Mesothelial cell of epicardium (in vitro differentiated cells): ENCODE measurements at places on chromosomes 2 and 18.

DNA sequence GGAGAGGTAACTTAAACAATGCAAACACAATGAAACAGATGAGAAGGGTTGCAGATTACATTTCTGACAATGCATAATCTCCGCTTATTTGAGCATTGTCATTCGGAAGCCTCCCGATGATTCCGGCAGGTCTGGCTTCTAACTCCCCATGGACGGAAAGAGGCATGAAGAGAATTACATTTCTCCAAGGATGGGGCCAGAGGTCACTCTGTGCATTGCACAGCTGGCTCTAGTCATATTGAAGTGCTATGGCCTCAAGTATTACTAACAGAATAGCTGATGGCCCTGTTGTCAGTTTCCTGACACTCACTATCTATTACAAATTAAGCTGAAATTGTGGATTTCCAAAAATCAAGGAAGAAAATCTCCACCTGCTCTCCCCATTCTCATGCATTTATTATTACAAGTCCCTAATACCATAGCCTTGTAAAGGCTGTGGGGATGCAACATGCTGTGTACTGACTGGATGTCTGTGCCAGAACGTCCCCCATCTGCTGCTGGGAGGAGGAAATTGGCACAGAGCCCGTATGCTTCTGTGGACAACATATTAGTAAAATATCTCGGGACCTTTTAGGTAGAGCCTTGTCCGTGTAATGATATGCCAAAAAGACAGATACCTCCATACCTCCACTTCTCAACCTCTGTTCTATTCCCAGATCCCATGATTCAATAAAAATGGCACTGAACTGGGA is 168.1 kb downstream of the SETBP1 start:
- peaks cover 9% of the 10 kb centered on the region for H3K36me3 ChIP-seq
- H3K27ac ChIP-seq: no peak overlapping the region
- peaks cover 9% of the 10 kb centered on the region for H3K4me1 ChIP-seq
- H3K4me3 ChIP-seq: no peak overlapping the region

DNA sequence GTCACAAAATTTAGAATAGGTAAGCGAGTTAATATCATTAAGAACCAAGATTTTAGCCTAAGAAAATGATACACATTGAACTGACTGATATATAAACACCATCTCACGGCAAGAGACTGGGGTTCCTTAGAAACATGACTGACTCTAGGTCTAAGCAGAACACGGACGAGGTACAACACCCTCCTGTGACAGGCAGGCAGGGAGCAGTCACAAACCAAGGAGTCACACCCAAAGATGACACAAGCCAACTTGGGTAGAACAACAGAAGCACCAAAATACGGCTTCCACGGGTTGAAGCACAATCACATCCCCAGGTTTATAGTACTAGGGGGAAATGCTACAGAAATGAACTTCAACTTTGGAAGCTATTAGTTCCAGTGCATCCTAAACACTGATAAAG is 24.3 kb downstream of the HDLBP start:
- no peaks in the 10 kb centered on the region for H3K27me3 ChIP-seq
- H3K27ac ChIP-seq: no peak overlapping the region
- no peak overlapping the region for H3K4me3 ChIP-seq
- DNase-seq: no peak

- no peaks in the 10 kb centered on the region for H3K27me3 ChIP-seq
- H3K4me3 ChIP-seq: no peak overlapping the region
- peaks cover 12% of the 10 kb centered on the region for H3K4me1 ChIP-seq
- no peak for DNase-seq
- no peak overlapping the region for H3K27ac ChIP-seq
- H3K36me3 ChIP-seq: peaks cover 13% of the 10 kb centered on the region
These were observed 56.3 kb downstream of the RTTN start for GRCh38 chr18:70149156-70149555.

DNA sequence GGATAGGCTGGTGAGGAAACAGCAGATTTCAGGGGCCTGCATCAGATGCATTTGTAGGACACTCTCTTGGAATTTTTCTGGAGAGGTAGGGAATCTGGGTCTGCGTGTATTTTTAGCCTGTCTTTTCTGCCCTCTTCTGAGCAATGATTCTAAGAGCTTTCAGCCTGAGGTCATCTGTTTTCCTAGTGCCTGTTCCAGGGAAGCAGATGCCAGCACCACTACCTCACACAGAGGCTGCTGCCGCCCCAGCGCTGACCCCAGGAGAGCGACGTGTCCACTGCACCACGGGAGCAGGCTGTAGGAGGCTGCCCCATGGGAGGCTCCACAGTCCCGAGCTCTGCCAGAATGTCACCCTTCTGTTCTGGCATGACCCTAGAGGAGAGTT is 316.5 kb downstream of the CYP26B1 start:
- H3K36me3 ChIP-seq: no peaks in the 10 kb centered on the region
- DNase-seq: no peak
- peaks cover 9% of the 10 kb centered on the region for H3K4me1 ChIP-seq
- no peak overlapping the region for H3K27ac ChIP-seq
- H3K27me3 ChIP-seq: no peaks in the 10 kb centered on the region

DNA sequence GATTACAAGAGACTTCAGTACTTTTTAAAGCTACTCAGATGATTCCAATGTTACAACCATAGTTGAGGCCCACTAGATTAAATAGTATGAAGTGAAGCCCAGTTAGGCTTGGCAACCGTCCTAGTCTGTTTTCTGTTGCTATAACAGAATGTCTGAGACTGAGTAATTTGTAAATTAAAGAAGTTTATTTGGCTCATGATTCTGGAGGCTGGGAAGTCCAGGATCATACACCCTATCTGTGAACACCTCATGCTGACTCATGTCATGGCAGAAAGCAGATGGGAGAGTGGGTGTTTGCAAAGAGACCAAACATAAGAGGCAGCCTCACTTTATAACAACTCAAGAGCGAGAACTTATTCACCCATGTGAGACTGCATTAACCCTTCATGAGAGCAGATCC is 63.1 kb downstream of the CCDC150 start:
- no peaks in the 10 kb centered on the region for H3K27me3 ChIP-seq
- DNase-seq: no peak
- H3K4me3 ChIP-seq: no peak overlapping the region
